ENCODE measurements at places on chromosomes 16 and 17.
A peak's percentile ranks its signal among the peaks of the same experiment; 100 is the strongest.

DNA sequence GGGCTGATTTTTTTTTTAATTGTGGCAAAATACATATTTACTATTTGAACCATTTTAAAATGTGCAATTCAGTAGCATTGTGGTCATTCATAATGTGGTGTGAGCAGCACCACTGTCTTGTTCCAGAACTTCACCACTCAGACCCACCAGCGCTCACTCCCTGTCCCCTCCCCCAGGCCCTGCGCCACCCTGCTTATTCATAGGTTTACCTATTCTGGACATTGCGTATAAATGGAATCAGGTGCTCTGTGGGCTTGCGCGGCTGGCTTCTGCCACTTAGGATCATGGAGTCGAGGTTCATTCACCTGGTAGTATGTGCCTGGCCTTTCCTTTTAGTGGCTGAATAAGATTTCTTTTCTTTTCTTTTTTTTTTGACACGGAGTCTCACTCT lies 59.4 kb downstream of the NT5M start:
- DNase-seq: no peak

GRCh38 chr16:58197314-58198012 lies 443 bp downstream of the CSNK2A2 start:
- DNase-seq: no peak

- DNase-seq: no peak
Measured at GRCh38 chr16:68000450-68000849, 1.2 kb upstream of the DPEP2 start.

GRCh38 chr17:74280093-74280513 lies 6.1 kb downstream of the DNAI2 start:
- peak; percentile 67 for DNase-seq

All from stimulated activated CD4-positive, alpha-beta T cell treated with anti-CD3 and anti-CD28 coated beads, Interleukin-1b, Interleukin-23, amount 100 ng/mL, for 48 hours (primary cell).